ENCODE measurements at places on chromosomes 7 and 10. TPM values are rescaled to one million over a fixed set of nuclear protein-coding genes. Genes with fewer than 3 reads are reported as not detected.

GRCh38 chr7:88278881-88279280 is 27.8 kb downstream of the STEAP4 start:
- no peak for DNase-seq

GRCh38 chr7:155778349-155778748 is 33.9 kb downstream of the SHH start:
- DNase-seq: no peak

- no peak for DNase-seq
Observed at GRCh38 chr7:38902449-38902848, 6.5 kb downstream of the VPS41 start.

DNA sequence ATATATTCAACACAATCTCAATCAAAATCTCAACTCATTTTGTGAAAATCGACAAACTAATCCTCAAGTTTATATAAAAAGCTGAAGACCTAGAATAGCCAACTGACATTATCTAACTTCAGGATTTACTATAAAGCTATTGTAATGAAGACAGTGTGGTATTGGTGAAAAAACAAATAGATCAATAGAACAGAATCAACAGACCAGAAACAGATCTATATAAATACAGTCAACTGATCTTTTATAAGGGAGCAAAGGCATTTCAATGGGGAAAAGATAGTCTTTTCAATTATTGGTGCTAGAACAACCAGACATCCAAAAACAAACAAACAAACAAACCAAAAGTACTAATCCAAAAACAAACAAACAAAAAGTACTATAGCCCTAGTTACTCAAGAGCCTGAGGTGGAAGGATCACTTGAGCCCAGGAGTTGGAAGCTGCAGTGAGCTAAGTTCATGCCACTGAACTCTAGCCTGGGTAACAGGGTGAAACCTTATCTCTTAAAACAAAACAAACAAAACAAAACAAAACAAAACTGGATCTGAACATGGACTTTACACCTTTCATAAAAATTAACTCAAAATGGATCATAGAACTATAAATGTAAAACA is 26.6 kb upstream of the AKR1D1 start:
- no peak for DNase-seq

- DNase-seq: no peak
Observed at GRCh38 chr7:131899271-131900030, 343.0 kb upstream of the PODXL start.

The LIPF gene
- 0.26 TPM for polyA plus RNA-seq
